ENCODE measurements at places on chromosomes 6 and 20.

DNA sequence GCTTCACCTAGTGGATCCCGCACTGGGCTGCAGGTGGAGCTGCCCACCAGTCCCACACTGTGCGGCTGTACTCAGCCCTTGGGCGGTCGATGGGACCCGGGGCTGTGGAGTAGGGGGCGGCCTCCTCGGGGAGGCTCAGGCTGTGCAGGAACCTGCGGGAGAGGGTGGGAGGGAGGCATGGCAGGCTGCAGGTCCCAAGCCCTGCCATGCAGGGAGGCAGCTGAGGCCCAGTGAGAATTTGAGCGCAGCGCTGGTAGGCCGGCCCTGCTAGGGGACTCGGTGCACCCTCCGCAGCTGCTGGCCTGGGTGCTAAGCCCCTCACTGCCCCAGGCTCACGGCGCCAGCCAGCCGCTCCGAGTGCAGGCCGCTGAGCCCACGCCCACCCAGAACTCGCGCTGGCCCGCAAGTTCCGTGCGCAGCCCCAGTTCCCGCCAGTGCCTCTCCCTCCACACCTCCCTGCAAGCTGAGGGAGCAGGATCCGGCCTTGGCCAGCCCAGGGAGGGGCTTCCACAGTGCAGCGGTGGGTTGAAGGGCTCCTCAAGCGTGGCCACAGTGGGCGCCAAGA, 1407.6 kb downstream of the EPHA7 start:
- no peak for DNase-seq

- DNase-seq = no peak
These were observed 331.8 kb downstream of the GJA1 start for GRCh38 chr6:121767211-121767610.

- no peak for DNase-seq
These were observed 74.4 kb downstream of the NOL4L start for GRCh38 chr20:32510601-32511357.

DNA sequence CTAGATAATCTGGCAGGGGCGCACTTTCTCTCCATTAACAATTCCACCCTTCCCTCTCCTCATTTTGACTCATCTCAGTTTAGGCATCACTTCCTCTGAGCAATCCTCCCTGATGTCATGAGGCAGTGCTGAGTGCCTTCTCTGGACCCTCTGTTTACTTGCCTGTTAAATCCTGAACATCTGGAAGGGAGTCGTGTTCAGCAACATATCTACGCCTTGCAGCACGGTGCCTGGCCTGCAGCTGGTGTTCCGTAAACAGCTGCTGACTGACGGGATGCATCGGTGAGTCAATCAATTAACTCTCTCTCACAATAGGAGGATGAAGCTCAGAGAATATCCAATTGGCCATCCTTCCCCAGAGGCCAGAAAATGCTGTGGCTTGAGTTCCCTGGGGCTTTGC, 613.5 kb downstream of the PTPRT start:
- peak; percentile 60 for DNase-seq

DNA sequence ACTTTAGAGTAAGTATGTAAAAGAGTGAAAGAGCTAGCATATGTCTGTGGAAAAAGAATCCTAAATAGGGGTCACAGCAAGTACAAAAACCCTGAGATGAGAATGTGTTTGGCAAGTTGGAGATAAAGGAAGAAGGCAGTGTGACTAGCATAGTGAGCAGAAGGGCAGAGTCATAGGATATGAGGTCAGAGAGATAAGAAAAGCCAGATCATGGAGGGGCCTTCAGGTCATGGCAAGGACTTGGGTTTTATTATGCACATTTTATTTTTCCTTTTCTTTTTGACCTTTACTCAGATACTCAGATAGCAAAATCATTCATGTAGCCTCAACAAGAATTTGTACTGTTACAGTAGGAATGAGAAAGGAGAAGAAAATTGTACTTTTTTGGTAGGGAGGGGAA, 138.0 kb downstream of the GJA1 start:
- no peak for DNase-seq

DNA sequence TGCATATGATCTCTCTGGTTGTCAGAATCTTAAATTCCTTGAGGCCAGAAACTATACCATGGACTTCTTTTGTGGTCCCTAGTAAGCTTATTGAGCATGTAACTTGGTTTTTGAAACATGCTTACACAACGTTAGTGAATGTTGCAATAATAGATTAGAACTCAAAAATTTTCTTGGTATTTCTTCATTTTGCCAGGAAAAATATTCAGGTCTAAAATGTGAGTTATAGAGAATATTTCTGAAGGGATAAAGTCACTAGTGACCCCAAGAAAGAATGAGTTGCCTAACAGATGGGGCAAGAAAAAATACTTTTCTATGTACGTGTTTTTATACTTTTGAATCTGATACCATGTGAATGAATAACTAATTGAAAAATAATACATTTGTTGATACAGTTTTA, 195.4 kb downstream of the TFAP2A start:
- no peak for DNase-seq

- DNase-seq = no peak
These were observed 11.8 kb downstream of the CCR6 start for GRCh38 chr6:167134448-167135328.

Measured in NCI-H510A treated with DMSO at 0.1 percent for 48 hours (cell line).